ENCODE measurements at places on chromosomes 12 and 14. TPM values are rescaled to one million over a fixed set of nuclear protein-coding genes. Genes with fewer than 3 reads are reported as not detected.

GRCh38 chr14:62126879-62127478 is 364.8 kb downstream of the SNAPC1 start:
- DNase-seq: no peak

DNA sequence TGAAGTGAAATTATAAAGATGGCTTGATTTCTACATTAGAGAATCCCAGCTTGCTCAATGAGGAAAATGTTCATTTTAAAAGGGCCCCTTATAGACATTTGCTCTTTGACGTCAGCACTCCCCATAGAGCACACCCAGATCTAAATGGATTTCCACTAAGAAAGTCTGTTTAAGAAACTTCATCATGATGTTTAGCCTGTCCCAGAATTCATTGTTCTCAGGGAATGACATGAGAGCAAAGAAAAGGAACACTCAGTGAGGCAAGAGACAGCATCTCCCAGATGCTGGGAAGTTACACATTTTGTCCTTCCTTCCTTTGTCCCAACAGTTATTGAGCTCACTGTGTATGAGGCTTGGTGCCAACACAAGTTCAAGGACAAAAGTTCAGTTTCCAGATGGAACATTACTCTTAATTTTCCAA is 4.9 kb downstream of the PHLDA1 start:
- no peak for DNase-seq

Gene NIN
- total RNA-seq: 37.5 TPM

Gene SLC10A1
- total RNA-seq: not detected
